NCI-H2171 treated with DMSO at 0.1 percent for 48 hours (cell line): ENCODE measurements at places on chromosomes 13 and 19.

- DNase-seq, result no peak
Measured at GRCh38 chr13:105764486-105764885, 771.0 kb downstream of the EFNB2 start.

- no peak for DNase-seq
Measured at GRCh38 chr19:49393881-49394280, 5.8 kb downstream of the KASH5 start.

- no peak for DNase-seq
Measured at GRCh38 chr13:33524086-33524485, 238.5 kb upstream of the STARD13 start.

GRCh38 chr13:77099415-77099814 is 72.5 kb upstream of the FBXL3 start:
- DNase-seq, result no peak

- DNase-seq, result peak; percentile 36
Measured at GRCh38 chr13:99662678-99663077, 161.4 kb downstream of the TM9SF2 start.

GRCh38 chr13:113456116-113456702 is 2.9 kb upstream of the ADPRHL1 start:
- no peak for DNase-seq

DNA sequence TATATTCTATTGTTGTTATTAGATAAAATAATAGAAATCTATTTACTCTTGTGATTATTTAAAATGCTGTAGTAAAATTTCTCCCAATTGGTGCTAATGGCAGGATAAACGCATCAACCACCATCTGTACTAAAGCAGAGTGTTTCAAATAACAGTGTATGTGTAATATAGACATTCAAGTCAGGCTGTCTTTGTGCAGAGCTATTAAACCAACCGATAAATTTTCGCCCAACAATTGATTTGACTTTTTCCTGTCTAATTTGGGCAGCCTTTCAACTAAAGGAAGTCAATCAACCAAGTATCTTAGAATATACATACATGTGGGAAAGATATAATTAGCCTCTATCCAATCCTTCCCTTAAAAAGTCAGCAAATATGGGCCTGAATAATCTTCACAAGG is 5.8 kb downstream of the AMER2 start:
- no peak for DNase-seq

DNA sequence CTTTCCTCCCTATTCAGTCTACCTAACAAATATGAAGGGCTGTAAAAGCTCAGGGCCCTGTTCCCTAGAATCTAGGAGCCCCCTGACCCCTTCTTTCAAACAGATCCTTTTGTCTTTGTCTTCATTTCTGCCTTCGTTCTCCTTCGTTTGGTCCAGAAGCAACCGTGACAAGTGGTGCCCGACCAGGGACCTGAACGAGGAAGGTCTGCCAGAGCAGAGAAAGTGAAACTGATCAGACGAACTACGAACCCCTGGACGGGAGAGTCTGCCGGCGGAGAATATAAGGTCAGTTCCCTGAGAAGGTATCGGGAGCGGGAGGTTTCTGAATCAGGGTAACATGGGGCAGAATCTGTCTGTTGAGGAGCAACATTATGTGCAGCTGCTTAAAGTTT is 751 bp downstream of the ERVK3-1 start:
- no peak for DNase-seq

GRCh38 chr13:111976474-111977178 is 90.3 kb upstream of the SOX1 start:
- no peak for DNase-seq
